Right renal cortex interstitium (tissue), 3 donors: ENCODE measurements at places on chromosomes 11 and 22. TPM values are rescaled to one million over a fixed set of nuclear protein-coding genes. Genes with fewer than 3 reads are reported as not detected.

Gene MUC5AC
- polyA plus RNA-seq = 0.01 TPM

Gene CLCF1
- polyA plus RNA-seq = 4.5 TPM

Gene SEZ6L
- polyA plus RNA-seq = 0.15 TPM

GRCh38 chr22:20463324-20464095 is 25.9 kb upstream of the SCARF2 start:
- DNase-seq = no peak

- no peak for DNase-seq
Observed at GRCh38 chr22:42920101-42920820, 63.2 kb upstream of the ARFGAP3 start.

DNA sequence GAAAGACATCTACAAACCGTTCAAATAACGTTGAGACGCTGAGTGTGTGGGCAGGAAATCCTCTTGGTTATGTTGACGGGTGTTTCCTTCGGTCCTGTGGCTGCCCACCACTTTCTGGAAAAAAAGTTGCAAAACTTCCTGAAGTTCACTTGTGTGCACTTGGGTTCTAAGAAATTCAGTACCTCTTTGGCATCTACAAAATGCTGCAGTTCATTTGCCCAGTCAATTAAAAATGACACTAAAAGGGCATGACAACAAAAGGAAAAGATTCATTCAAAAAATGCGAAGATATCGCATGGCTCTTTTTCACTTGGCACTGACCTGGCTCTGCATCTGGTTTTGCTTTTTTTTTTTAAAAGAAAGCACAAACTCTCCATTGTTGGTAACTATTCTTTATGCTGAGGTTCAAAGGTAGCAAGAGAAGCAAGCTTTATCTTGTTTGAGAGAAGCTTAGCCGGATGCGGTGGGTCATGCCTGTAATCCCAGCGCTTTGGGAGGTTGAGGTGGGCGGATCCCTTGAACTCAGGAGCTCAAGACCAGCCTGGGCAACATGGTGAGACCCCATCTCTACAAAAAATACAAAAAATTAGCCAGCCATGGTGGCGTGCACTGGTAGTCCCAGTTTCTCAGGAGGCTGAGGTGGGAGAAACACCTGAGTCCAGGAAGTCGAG is 10.6 kb upstream of the XBP1 start:
- no peak for DNase-seq

DNA sequence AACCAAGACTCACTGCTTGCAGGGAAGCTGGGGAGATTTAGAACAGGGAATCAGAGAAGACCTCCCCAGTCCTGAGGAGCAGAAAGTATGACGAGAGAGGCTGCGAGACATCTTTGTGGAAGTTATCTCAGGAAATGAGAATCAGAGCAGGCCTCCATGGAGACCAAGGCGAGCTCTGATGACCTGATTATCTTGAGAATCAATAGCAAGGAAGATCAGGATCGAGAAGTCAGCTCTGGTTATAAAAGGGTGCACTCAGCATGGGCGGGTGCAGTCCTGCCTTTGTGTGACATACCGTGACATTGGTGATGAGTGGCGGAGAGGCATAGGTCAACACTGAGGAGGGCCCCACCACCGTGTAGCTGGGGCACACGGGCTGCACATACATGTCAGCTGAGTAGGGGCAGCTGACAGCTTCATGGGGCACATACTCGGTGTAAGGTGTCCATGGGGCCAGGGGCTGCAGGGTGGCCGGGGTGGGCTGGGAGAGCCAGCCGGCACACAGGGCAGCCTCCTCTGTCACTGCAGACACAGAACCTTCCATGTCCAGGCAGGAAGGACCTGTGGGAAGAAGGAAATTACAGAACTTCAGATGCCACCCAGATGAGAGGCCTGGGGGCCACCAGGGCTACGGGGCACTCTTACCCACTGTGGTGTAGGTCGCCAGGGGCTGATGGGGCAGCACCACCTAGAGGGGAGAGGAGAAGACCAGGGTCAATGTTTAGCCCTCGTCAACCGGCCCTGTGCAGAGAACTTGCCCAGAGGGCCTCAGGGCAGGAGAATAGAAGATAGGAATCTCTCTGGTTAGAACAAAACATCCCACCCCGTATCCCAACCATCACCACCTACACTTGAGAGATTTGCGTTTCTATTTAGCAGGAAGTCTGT is 21.7 kb downstream of the POU2AF1 start:
- no peak for DNase-seq

Gene KCNE3
- polyA plus RNA-seq = 28.3 TPM

DNA sequence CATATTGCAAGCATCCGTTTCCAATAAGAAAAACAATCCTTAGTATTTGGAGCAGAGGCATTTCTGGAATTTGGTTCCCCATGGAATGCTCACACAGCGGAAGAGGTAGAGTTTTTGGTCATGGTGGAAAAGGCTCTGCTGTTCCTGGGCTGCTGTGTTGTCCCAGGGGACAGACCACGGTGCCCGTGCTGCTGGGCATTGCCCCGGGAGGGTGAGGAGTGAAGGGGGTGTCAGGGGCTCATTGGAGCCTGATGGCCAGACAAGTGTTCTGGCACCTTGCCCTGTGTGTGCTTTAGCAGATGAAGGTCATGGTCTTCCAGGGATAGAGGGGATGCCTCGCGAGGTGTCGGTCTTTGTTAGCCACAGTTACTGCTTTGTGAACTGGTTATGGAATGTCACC is 61.2 kb downstream of the MPPED1 start:
- no peak for DNase-seq

DNA sequence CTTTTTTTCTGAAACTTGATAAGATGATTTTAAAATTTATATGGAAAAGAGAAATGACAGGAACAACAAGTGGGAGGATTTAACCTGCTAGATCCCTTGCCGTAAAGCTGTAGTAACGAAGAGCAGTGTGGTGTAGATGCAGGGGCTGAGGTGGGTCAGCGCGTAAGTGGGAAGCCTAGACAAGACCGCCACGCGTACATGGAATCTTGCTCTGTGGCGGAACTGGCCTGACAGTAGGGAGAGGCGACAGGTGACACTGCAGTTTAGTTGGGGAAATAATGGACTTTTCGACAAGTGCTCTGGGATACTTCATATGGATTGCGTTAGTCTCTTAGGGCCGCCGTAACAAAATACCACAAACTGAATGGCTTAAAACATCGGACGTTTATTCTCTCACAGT is 28.8 kb downstream of the TNRC6B start:
- no peak for DNase-seq

DNA sequence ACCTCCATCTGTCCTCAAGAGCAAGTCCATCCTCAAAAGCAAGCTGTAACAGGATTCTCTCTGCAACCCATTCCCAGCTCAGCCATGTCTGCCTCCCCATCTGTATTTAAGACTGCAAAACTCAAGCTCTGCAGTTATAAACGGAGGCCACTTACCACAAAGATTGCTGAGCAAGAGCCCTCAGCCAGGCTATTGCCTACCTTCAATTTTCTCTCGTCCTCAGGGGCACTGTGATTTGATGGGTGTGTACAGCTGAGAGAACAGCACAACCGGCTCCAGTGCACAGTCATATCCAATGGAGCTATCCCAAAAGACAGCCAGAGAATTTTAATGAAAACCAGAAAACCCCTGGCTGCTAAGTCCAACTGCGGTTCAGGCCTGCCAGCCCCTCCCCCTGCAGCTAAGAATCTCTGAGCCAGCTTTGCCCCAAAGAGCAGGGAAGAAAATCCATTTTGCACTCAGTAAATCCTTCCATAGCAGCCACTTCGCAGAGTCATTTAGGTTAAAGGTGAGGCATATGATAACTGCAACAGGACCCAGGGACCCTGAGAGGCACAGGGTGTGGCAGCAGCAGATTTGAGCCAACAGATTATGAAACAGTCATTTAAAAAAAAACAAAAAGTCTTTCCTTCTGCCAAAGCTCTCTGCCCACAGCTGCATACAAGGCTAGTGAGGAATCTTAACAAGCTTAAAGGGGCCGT is 37.6 kb downstream of the RAB30 start:
- DNase-seq = no peak
